Stimulated activated CD8-positive, alpha-beta memory T cell treated with anti-CD3 and anti-CD28 coated beads, Interleukin-4, amount 100 ng/mL, for 1 hour (primary cell): ENCODE measurements at places on chromosomes 1 and 21.

DNA sequence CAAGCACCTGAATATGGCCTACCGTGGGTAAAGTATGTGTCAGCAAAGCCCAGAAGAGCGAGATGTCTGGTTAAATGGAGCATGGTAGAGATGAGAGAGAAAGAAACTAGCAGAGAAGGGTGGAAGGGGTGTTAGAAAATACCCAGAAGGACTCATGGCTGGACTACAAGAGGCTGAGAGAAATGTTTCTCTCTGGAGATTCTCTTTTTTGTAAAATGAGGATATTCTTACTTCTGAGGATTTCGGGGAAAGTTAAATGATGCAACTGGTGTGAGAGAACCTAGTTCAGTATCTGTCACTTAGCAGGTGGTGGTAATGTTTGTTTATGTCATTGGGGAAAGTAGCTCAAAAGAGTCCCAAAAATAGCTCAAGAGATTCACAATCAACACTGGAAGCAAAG, 7.2 kb upstream of the EPS15 start:
- DNase-seq, result no peak

- no peak for DNase-seq
These were observed 91.6 kb downstream of the ZNF648 start for GRCh38 chr1:181969902-181970301.

DNA sequence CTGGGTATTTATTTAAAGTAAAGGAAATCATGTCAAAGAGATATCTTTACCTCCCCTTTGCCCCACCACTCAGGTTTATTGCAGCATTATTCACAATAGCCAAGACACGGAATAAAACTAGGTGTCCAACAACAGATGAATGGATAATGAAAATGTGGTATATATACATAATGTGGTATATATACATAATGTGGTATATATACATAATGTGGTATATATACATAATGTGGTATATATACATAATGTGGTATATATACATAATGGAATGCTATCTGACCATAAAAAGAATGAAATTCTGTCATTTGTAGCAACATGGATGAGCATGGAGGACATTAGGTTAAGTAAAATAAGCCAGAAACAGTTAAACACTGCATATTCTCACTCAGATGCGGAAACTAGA, 262.6 kb upstream of the PLXNA2 start:
- no peak for DNase-seq

DNA sequence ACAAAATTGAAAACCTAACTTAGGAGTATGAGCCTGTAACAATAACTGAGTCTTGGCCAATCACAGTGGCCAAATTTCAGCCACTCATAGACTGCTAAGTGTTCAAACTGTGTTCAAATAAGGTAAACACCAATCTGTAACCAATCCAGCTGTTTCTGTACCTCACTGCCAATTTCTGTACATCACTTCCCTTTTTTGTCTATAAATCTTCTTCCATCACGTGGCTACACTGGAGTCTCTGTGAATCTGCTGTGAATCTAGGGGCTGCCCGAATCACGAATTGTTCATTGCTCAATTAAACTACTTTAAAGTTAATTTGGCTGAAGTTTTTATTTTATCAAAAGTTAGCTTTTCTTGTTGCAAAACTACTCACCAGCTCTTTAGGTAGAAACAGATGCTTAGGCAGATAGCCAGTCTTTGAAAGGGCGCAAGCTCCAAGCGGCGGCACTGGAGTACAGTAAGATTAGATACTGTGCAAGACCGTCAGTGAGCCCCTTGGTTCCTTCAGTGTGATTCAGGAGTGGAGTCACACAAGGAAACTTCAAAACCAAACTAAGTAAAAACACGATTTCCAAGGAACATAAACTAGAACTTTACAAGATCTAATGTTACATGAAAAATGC, 43.2 kb upstream of the ADGRL2 start:
- no peak for DNase-seq

- DNase-seq, result no peak
These were observed 108.9 kb upstream of the GJB5 start for GRCh38 chr1:34645919-34646318.

- DNase-seq, result no peak
These were observed 22.4 kb downstream of the CDCA8 start for GRCh38 chr1:37714689-37715088.

DNA sequence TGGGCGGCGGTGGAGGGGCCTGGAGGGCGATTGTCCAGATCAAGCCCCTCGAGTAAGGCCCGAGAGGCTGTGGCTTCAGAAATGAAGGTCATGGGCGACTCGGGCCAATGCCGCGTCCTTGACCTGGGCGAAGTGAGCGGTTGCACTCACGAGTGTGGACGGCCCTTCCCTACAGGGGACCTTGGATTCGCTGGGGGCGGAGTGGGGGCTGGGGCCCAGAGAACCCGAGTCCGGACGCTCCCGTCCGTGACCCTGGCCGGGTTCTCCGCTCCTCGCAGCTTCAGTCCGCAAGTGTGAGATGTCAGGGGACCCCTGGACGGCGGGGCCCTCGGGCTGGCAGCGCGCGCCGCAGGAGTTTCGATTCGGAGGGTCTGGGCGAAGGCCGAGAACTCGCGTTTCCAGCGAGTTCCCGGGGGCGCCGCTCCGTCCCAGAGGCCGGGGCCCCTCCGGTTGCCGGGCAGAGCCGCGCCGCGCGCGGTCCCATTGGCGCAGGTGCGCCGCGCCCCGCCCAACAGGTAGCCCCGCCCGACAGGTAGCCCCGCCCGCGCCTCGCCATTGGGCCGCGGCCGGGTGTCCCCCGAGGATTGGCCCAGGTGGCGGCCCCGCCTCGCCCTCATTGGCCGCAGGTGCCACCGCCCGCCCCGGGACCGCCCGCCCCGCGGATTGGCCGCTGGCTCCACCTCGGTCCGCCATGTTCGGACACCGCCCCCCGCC, at the start of gene PRKCZ:
TSS of gene PRKCZ (plus strand) at position 694 of the 714 bp plus-strand sequence. CDS start 220 bp downstream, outside the sequence.
- DNase-seq, result peak; percentile 89
